HTR-8/SVneo (cell line): ENCODE measurements at places on chromosomes 3 and 15.

DNA sequence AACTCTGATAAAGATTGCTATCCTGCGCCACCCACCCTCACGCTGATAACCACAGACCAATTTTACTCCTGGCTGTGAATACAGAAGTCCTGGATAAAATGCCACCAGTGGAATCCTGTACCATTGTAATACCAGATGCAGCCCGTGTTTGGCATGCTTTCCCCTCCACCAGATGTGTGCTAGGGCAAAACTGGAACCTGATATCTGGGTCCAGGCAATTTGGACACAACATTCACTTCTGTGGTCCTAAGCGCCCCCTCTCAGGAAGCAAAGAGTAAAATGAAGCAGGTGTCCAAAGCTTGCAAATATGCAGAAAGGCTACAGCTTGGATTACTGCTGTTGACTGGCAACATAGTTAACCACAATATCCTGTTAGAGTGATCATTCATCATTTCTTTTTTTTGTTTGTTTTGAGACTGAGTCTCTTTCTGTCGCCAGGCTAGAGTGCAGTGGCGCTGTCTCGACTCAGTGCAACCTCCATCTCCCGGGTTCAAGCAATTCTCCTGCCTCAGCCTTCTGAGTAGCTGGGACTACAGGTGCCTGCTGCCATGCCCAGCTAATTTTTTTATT, 32.8 kb downstream of the LOXL1 start:
- DNase-seq: no peak

GRCh38 chr3:101685050-101685400, 1.5 kb downstream of the RPL24 start:
- no peak for DNase-seq

DNA sequence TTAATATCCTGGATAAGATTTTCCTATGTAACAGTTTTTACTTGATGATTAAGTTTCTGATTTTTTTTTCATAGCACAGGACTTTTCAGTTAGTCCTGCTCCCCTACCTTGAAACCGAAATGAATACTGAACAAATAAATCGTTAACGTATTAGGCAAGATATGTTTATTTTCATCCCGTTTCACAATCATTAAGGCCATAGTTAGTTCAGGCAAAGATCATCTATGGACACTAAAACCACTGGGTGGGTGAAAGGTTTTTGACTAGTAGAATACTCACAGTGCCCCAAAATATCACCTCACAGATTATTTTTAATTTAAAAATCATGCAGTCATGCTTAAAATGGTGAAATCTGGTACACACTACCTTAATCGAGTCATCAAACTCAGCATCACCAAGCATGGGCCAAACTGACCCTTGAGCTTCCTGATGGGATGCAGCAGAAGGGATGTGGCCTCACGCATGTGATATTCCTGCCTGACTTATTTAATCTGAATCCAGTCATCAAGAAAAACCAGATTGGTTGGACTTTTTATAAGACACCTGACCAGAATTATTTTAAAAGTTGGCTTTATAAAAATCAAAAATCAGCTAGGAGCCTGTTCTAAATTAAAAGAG, 365.0 kb downstream of the LPP start:
- DNase-seq: no peak

DNA sequence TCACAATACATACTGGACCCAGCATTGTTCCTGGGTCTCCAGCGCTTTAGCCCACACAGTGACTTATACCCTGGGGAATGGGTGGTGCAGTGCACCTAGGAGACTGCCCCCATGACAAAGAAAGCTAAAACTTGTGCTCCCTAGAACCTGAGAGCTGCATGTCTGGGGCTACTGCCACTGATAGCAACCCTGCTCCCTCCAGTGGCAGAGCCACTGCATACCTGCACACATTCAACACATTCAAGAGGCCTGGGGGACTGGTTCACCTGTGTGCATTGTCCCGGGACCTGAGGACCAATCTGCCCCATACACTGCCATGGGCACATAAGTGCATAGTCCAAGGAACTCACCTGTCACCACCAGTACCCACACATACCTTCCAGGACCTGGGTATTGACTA, 302.7 kb upstream of the MANF start:
- DNase-seq: no peak

- DNase-seq: no peak
Measured at GRCh38 chr15:52383100-52383588, 87.5 kb upstream of the MYO5C start.

GRCh38 chr3:125220727-125221429, 8.3 kb upstream of the SLC12A8 start:
- DNase-seq: no peak

- DNase-seq: no peak
Measured at GRCh38 chr3:29643034-29643425, 362.2 kb downstream of the RBMS3 start.

- DNase-seq: no peak
Measured at GRCh38 chr3:52896613-52897012, 735 bp downstream of the STIMATE start.

DNA sequence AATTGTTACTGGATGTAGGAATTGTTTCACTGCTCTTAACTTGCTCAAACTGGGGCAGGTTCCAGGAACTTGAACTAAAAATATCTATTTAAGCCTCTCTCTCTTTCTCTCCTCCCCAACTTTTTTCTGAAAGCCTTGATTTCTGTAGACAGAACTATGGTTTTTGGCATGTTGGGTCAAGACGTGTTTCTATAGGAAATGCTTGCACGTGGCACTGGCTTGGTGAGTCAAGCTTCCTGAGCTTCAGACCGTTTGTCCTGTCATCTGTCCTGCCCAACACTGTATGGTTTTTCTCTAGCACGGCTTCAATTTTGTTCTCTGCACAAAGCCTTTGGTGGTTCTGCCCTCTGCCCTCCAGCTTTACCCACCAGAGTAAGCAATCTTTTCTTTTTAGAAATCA, 13.5 kb downstream of the EAF1 start:
- no peak for DNase-seq

- no peak for DNase-seq
Measured at GRCh38 chr3:174675406-174675805, 183.7 kb upstream of the NAALADL2 start.

DNA sequence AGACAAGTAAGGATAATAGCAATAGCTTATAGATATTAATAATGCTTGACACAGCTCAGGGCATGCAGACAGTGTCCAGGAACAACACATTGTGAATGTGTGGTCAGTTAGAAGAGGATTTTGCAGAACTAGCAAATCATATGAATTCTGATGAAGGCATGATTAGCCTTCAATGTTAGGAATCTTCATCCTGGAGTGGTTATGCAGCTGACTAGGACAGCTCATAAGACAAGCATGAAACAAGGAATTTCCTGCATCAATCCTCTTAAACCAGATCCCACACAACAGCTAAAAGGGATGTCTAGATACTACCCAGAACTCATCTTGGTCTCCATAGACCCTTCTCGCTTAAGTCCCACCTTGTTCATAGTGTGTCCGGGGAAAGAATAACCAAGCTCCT, 499.0 kb upstream of the ATP11B start:
- peak; percentile 2 for DNase-seq

DNA sequence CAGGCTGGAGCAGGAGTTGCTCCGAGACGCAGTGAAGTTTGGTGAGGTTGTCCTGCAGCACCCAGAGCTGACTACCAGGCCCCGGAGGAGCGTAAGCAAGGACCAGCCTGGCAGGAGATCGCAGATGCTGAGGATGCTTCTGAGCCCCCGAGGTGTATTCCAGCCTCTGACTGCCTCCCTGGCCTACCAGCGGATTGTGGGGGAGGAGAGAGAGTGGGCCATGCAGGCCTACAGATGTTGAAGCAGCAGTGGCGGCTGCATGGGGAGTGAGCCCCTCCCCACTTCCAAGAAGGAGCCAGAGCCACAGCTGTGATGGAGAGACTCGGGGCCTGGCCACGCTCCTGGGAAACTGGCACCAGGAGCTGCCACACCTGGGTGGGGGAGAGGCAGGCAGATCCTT, 302.5 kb upstream of the PROK2 start:
- DNase-seq: no peak

DNA sequence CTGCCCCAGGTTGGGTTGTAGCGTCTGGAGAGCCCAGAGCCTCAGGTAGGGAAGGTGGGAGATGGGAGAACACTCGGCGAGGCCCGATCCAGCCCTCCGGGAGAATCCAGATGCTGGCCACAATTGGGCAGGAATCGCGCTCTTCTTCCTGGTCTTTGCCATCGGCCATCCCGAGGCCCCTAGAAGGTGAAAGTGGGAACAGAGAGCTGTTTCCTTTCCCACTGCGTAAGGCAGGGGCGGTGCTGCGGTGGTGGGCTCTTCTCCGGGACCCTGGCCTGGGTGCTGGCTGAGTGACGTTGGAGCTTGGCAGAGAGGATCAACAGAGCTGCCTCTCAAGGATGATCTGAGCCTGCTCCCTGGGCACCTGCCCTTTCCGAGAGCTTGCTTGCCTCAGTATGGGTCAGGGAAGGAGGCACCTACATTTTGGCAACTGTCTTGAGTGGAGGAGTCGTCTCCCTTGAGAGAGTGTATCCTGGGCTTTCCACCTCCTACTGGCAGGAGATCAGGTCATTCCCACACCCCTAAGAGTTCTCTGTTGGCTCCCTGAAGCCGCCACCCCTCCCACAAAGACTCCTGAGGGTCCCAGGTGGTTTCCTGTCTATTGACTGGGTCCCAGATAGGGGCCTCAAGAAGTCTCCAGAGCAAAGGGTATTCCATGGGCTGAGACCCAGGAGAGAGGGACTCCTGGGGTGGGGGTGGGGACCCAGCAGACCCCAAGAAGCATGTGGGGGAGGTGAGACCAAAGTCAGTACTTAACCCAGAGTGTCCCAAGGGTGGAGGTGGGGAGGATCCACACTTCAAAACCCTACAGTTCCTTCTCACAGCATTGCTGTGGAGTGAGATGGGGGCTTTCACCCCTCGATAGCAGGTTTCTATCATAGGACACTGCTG, 1.6 kb downstream of the C15orf39 start:
- DNase-seq: no peak

DNA sequence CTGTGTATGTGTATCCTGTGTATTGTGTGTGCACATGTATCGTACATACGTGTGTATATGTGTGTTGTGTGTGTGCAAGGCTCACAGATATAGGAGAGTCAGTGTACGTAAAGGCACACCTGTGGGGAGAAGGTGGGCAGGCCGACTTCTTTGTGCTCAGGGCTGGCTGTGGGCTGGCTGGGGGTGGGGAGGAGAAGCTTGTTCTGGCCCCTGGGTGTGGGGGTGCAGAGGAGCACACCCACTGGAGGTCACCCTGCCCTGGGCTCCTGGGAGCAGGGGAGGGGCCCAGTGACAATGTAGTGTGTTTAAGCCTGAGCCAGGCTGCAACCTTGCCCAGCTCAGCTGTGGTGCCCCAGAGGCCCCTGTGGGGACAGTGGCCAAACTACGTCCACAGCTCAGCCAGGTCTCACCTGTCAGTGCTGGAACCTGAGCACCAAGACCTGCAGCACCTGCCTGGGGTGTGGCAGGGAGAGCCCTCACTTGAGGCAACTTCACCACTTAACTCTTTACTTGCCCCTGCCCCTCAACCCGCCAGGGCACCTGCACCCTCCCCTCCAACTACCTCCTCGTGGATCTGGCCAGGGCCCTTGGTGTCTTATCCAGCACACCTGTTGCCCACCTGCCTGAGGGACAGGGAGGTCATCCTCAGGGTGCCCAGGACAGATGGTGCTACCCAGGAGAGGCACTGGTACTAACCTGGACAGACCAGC, 2.6 kb upstream of the HHATL start:
- DNase-seq: no peak

DNA sequence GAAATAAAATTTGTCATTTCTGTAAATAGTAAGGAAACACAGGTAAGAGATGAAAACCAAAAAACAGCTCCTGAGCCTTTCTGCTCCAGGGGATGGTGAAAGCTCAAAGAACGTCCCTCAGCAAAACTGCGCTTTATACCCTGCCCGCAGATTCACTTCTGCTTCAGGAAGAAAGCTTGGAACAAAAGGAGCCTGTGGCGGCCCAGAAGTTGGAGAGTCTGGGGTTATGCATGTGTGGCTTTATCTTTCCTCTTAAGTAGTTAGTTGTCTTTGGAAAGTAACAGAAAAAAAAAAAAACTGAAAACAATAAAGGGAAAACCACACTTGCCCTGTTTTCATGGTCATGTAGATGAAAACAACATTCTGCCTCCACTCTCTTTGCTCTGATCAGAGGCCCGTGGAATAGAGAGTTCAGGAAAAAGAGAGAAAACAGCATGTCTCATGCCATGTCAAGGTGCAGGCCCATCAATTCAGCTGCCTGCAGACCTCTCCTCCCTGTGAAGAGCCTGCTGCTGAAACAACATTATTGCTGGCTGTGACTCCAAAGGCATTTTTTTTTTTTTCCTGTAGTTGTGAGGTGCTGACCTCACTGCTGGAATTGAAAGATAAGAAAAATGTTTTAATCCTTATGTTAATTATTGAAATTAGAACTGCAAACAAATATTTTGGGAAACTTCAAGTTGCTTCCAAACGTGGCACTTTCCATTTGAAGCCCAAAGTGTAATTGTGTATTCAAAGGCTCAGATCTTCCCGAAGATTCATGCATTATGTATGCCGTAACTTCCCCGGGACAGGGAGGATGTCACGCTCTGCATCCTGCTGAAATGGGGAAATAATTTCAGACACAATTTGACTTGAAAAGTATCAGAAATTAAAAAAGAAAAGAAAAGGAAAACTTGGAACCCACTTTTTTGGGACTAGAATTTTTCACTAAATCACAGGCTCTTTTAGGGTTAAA, 108.4 kb upstream of the ZNF385D start:
- no peak for DNase-seq

DNA sequence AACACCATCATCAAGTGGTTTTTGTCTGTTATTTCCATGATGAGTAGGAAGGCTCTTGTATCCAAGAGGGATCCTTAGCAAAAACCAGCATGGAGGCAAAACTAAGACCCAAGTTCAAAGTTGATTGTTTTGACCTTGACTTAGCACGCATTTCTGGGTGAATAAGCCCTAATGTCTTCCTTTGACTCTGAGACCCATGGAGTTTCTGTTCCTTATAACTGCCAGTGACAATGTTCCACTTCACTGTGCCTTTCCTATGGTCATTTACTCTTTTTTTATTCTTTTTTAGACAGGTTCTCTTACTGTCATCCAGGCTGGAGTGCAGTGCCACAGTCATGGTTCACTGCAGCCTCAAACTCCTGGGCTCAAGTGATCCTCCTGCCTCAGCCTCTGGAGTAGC, 118.2 kb upstream of the MRPL3 start:
- no peak for DNase-seq

- no peak for DNase-seq
Measured at GRCh38 chr15:74789171-74789631, 7.3 kb downstream of the CSK start.

- no peak for DNase-seq
Measured at GRCh38 chr3:66367979-66368378, 132.8 kb downstream of the LRIG1 start.
